GM18507 (cell line): ENCODE measurements at places on chromosomes 5 and 9.
A peak's percentile ranks its signal among the peaks of the same experiment; 100 is the strongest.

DNA sequence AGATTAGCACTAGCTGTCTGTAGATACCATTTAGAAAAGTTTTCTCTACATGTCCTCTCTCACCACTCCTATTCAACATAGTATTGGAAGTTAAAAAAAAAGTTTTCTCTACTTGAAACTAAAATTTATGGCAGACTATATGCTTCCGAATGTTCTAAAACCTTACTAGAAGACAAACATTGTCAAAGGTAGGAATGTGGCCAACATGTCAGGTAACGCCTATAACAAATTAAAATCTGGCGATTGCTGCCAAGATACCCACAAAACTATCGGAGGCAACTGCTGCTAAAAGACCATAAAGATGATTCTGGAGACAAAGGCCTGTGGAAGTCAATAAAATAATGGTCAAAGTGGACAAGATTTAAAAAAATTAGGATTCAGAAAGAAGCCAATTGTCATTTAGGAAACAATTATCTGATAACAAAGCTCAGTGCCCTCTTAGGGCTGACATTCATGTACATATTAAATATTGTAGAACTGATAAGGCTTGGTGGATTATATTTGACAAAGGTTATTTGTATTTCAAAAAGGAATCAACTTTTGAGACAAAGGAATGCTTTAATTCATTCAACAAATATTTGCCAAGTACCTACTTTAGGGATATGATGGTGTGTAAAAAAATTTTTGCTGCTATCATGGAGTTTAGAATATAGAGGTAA, 52.7 kb downstream of the CDKN2A start:
- no peak for DNase-seq

DNA sequence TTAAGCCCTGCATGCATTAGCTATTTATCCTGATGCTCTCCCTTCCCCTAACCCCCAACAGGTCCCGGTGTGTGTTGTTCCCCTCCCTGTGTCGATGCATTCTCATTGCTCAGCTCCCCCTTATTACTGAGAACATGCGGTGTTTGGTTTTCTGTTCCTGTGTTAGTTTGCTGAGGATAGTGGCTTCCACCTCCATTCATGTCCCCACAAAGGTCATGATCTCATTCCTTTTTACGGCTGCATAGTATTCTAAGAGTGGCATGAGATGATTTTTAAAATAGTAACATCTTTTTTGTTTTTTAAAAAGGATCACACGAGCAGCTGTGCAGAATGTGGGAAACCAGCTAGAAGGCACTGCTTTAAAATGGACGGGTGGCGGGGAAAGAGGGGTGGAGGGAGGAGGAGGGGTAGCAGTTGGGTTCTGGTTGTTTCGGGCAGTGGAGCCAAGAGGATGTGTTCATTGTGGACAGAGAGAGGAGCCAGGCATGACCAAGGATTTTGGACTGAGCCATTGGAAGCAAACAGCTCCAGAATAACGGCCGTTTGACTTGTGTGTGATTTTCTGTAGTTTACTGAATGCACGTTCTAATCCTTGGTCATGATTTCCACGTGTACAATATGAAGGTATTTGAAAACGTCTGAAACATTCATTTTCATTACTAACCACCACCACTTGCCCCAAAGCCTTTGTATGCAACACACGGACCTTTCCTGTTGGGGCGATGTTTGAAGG, 1.7 kb upstream of the TENT4A start:
- DNase-seq = no peak

DNA sequence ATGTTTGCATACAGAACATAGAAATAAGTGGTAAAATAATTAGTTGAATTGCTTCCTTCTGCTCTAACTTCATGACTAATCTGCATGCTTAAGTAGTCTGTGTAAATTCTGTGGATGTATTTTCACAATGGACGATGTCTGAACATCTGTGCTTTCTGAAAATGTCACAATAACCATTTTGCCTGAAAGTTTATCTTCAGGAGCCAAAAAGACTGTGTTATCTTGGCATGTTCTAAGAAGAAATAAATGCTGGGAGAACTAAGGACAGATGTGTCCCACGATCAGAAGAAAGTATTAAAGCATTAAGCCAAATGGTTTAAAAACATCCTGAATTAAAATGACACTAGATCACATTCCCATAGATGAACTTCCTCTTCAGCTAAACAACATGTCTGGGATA, 397.6 kb downstream of the SPOCK1 start:
- DNase-seq = no peak

DNA sequence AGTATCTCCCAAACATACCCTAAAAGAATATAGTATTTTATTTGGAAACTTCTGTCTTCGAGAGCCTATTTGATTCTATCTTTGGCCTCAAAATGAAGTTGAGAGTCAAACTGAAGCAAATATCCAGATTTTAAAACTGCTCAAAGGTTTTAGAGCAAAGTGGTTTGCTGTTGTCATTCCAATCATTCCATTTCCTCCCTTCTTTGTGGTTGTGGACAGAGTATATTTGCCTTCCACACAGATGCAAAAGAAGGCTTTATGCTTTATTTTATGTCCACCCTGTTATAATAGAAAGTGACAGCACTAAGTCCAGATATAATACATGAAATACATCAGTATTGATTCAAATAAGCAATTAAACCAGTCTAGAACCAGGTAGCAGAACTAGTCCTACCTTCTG, 12.4 kb downstream of the GZMK start:
- no peak for DNase-seq

DNA sequence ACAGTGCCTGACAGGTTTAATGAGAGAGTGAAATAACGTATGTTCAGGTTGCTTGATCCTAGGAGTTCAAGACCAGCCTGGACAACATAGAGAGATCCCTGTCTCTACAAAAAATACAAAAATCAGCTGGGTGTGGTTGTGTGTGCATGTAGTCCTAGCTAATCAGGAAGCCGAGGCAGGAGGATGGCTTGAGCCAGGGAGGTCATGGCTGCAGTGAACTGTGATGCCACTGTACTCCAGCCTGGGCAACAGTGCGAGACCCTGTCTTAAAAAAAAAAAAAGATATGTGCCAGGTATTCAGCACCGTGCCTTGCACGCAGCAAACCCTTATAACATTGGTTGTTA, 38.8 kb upstream of the SPRY4 start:
- DNase-seq = no peak

DNA sequence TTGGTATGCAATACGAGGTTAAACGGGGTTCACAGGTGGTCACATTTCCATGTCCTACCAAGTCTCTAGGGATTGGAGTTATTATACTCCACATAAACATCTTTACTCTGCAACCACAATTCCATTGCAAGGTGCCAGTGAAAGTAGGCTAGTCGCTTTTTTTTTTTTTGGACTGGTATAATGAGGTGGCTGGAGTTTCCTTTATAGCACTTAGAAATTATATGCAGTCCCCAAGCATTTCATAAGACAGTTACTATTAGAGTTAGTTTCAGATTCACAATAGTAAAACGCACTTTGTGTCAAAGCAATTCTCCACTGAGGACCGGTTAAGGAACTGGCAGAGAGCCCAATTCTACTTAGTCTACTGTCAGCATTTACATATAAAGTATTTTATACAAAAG, 1.4 kb downstream of the MEF2C start:
- no peak for DNase-seq

DNA sequence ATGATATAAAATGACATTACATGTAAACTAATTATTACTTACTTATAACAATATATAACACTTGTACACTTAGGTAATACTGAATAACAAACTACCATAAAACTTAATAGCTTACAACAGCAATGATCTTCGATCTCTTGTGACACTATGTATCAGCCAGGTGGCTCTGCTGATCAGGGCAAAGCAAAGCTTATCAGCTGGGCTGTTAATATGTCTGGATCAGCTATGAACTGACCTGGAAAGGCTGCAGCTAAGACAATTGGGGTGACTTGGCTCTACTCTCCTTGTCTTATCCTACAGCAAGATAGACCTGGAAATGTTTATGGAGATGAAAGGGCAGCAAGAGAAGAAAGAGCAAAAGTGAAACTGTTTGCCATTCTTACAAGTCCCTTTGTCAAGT, 511.3 kb downstream of the TLR4 start:
- no peak for DNase-seq

DNA sequence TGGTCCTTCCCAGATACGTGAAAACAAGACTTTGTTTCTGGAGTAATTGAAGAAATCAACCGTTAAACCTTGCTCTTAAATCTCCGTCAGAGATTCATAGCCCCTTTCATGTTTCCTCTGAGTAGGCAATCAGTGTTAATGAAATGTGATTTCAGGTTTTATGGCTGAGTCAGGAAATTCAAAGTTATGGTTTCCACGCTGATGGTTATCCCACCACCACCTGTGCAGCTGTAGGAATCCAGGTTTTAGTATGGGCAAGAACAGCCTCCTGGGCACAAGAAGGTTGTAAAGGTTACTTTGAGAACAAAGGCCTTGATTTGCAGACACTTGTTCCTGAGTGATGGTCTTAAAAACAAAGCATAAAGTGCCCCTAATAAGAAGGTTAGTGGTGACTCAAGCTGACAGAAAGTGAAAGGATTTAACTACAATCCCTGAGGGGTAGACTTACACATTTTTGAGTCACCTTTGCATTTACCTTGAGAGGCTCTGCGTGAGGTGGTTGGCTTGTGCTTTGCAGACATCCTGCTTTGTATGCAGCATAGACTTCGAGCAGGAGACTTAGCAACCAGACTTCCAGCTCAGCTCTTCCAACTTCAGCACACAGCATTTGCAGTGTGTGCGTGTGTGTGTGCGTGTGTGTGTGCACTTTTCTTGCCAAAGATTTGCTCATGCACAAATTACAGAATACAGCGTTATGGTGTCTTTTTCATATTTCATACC, 159.6 kb downstream of the TLE4 start:
- peak; percentile 8 for DNase-seq

- DNase-seq = no peak
These were observed 133.7 kb downstream of the DMAC1 start for GRCh38 chr9:7665874-7666273.

DNA sequence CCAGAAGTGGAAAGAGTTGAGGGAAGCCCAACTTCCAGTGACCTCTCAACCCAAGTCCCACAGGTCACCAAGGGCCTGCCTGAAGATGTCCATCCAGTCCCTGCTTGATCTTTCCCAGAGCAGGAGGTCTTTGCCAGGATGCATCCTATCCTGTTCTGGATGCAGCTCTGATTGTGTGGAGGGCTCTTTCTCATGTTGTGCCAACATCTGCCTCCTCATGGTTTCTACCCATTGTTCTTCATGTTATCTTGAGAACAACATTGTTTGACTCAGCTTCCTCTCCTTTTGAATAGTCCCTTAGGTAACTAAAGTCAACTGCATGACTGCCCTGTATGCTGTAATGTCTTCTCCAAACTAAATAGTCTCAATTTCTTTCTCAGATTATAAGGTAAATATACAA, 169.3 kb downstream of the CCDC192 start:
- no peak for DNase-seq

DNA sequence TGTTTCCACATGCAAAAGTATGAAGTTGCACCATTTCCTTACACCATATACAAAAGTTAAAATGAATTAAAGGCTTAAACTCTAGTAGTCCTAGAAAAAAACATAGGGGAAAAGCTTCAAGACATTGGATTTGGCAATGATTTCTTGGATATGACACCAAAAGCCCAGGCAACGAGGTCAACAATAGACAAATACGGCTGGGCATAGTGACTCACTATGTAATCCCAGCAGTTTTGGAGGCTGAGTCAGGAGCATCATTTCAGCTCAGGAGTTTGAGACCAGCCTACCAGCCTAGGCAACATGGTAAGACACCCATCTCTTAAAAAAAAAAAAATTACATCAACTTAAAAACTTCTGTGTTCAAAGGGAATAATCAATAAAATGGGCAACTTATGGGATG, 30.9 kb upstream of the SREK1 start:
- DNase-seq = no peak

DNA sequence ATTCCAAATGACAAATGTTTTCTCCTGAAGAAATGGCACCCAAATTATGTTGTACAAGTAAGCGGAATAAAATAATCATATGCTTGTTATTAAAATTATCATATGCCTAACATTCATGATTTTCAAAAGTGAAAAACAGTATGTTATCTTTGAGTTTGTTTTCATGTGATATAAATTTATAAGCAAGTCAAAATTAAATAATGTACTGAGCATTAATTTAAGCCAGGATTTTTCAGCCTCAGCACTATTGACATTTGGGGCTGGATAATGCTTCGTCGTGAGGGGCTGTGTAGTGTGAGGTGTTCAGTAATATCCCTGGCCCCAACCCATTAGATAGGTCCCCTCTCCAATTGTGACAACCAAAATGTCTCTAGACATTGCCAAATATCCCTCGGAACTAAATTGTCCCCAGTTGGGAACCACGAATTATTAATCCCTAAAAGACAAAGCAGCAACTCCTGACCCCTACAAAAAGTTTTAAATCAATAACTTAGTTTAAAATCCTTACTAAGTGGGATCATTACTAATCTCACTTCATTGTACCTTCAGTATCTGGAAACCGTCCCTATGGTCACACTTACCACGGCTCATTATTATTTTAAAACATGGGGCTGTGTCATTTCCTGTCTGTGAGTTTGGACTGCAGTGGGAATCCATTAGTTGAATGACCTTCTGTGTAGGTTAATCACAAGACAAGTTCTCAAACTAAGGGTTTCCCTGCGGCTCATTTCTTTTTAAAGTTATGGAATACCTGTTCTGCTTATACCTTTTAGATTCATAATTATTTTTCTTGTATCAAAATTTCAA, 1.3 kb upstream of the NNT start:
- no peak for DNase-seq

GRCh38 chr5:139842321-139842720, 46.7 kb downstream of the PSD2 start:
- no peak for DNase-seq

DNA sequence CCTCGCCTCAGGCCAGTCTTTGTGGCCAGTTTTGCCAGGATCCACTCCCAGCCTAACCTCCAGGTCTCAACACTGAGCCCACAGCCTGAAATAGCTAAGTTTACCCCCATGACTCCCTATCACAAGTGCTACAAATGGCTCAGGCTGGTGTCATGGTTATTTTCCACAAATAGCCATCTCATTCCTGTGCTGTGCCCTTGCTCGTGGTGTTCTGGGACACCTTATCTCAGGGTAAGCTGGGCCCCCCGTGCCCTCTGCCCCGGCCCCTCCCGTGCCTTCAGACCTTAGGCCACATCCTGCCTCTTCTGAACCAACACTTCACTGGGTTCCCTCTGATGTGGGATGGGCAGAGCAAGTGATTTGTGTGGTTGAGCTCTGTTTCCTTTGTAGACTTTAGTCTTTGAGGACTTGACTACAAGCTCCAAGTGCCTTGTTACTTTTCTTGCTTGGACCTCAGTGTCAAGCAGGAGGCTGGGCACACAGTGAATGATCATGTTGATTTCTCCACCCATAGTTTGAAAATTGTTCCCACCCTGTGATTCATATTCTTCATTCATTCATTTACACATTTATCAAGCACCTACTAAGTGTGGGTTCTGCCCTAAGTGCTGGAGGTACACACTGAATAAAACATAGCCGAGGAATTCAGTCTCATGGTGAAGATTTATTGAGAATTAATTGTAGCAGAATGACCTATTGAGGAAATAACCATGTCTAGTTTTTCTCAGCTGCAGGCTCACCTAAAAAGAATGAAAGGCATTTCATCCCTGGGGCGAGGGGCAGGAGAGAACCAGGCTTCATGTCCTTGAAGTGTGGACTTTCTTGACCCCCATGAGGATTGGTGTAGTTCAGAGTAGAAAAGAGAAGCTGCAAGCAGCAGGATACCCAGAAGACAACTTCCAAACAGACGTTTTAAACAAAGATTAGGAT, 84.5 kb upstream of the CTNNA1 start:
- no peak for DNase-seq

GRCh38 chr5:36885566-36886485, 9.3 kb downstream of the NIPBL start:
- no peak for DNase-seq
